ENCODE measurements at places on chromosomes 4 and X. TPM values are rescaled to one million over a fixed set of nuclear protein-coding genes. Genes with fewer than 3 reads are reported as not detected.

The TLR1 gene
- not detected for total RNA-seq

The HMX1 gene
- 1.2 TPM for total RNA-seq

The FMR1NB gene
- total RNA-seq, result not detected

The LRP2BP gene
- 0.07 TPM for total RNA-seq

The PLA2G12A gene
- total RNA-seq, result 38.5 TPM

The MID1IP1 gene
- total RNA-seq, result 73.2 TPM

The MOB1B gene
- 30.5 TPM for total RNA-seq

The P2RY4 gene
- total RNA-seq, result 0.29 TPM

The CLDN34 gene
- 0.47 TPM for total RNA-seq

The FGFR3 gene
- total RNA-seq, result 104 TPM

The GEMIN8 gene
- 25.3 TPM for total RNA-seq

The ERCC6L gene
- 4.8 TPM for total RNA-seq

The RAI2 gene
- total RNA-seq, result 5.5 TPM

The MAGEC1 gene
- not detected for total RNA-seq

The NLGN3 gene
- total RNA-seq, result 0.88 TPM

The UGT2B10 gene
- total RNA-seq, result not detected

The KLB gene
- total RNA-seq, result 0.07 TPM

The SULT1B1 gene
- total RNA-seq, result not detected

The CENPVL3 gene
- total RNA-seq, result 2.3 TPM

The AGTR2 gene
- not detected for total RNA-seq

The NEIL3 gene
- 16.8 TPM for total RNA-seq

The CORIN gene
- total RNA-seq, result 0.23 TPM

The SPATA18 gene
- 1.4 TPM for total RNA-seq

The MAGED4 gene
- total RNA-seq, result 84.0 TPM

The APELA gene
- total RNA-seq, result 24.2 TPM

The TRIM61 gene
- 3.3 TPM for total RNA-seq

The PAGE1 gene
- not detected for total RNA-seq

The EDA gene
- total RNA-seq, result 59.0 TPM

The MAGEC2 gene
- total RNA-seq, result not detected

The SPARCL1 gene
- 0.26 TPM for total RNA-seq

The SASH3 gene
- not detected for total RNA-seq

The HS3ST1 gene
- total RNA-seq, result 2.8 TPM

The CFAP47 gene
- total RNA-seq, result 0.55 TPM

The SPIN2A gene
- total RNA-seq, result 1.5 TPM

The SH3TC1 gene
- 1.9 TPM for total RNA-seq

The IL1RAPL1 gene
- total RNA-seq, result 0.19 TPM

The FSTL5 gene
- total RNA-seq, result 0.50 TPM

The BEND4 gene
- 13.4 TPM for total RNA-seq

The MAOB gene
- total RNA-seq, result 0.46 TPM

The CT47B1 gene
- total RNA-seq, result not detected

The C4orf46 gene
- total RNA-seq, result 19.6 TPM

The FHDC1 gene
- total RNA-seq, result 2.5 TPM

The PDGFC gene
- 5.1 TPM for total RNA-seq

The SLC2A9 gene
- total RNA-seq, result 1.9 TPM

The BEX1 gene
- total RNA-seq, result 144 TPM

Measured in endodermal cell (in vitro differentiated cells).